NCI-H2171 treated with DMSO at 0.1 percent for 48 hours (cell line): ENCODE measurements at places on chromosomes 5 and 9.
A peak's percentile ranks its signal among the peaks of the same experiment; 100 is the strongest.

GRCh38 chr5:62731022-62731421 is 152.4 kb downstream of the LRRC70 start:
- no peak for DNase-seq

DNA sequence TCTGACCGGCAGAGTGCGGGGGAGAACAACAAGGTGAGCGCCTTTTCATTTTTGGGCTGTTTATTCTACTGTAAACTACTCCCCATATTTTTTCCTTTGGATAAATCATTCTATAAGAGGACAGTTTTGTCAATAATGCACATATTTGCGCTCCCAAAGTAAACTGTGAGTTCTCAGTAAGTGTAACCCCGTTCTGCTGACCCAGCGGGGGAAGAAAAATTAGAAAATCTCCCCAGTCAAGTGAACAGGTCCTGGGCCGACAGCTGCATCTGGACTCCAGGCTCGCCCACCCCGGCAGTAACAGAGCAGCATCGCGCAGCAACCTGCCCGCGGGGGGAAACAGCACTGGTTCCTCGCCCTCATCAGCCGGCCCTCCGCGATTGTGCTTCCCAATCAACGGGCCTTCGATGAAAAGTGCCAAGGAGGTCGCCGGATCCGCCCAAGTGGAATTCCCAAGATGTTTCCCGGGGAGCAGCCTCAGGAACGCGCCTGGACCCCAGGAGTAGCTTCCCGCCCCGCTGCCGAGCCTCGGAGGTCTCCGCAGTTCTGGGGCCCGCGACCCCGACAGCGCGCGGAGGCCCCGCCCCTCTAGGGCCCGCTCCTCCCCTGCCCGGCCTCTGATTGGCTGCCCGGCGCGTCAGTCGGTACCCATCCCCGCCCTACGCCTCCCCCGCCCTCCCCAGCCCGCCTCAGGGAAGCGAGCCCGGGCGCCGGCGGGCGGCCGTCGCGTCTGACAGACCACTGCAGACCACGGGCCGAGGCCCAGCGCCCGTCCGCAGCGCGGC is at the start of gene OTULINL:
Gene OTULINL, plus strand, starts transcription at position 687 of the 785 bp plus-strand sequence. CDS start 103 bp downstream, outside the sequence.
- peak; percentile 86 for DNase-seq

GRCh38 chr5:153792305-153792704 is 246.4 kb downstream of the FAM114A2 start:
- no peak for DNase-seq

GRCh38 chr5:109610581-109610980 is 79.1 kb upstream of the MAN2A1 start:
- no peak for DNase-seq

- DNase-seq, result no peak
Measured at GRCh38 chr9:110278080-110278707, 21.9 kb upstream of the TXN start.

DNA sequence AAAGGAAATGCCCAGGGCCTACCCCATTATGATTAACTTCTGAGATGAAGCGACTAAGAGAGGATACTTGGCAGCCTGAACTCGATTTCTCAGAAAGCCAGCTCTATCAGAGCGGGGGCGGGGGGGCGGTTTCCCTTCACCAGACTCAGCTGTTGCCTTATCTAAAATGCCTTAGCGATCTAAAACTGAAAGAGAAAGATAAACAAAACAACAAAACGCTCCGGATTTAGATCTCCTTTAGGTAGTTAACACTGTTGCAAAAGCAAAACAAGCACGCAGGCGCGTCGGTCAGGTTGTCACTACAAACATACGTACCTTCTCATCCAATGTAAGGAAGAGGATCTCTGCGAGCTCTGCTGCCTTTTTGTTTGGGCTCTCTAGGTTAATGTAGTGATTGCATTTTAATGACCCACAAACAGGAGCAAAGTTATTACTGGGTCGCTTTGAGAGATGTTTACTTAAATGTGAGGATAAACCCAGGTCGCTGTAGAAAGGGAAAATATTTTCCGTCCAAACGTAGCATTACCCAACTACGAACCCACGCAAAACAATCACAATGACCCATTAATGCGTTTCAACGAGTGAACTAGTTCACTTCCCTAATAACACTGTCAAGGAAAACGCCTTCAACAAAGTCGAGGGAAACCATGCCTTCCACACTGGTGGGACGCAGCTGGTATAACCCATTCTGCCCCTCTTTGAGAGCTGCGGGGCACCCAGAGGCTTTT is 982 bp downstream of the EPB41L4A start:
- no peak for DNase-seq

GRCh38 chr5:53035868-53036381 is 46.8 kb downstream of the ITGA2 start:
- DNase-seq, result no peak

DNA sequence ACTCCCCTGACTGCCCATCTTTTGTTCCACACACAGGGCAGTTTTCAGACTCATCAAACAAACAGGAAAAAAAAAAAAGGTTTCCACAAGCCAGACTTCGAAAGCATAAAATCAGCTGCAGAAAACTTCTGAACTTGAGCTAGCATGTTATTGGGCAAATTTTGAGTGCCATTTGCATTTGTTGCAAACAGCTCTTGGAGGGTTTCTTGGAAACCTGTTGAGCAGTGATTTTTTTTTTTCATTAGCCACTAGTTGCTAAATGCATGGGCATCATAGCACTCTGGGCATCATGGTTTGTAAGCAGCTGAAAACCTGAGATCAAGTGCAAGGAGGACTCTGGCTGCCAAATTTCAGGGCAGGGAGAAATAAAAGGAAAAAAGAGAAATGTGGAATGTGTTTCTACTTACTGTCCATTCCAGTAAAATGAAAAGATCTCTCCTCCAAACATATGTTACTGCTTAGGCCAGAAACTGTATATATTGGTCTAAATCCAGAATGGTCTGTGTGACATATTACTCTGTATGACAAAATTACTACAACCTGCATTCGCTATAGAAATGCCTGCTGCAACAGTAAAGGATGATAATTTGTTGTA is 85.2 kb upstream of the SMIM23 start:
- no peak for DNase-seq

- DNase-seq, result no peak
Measured at GRCh38 chr5:149426931-149427330, 47.8 kb upstream of the IL17B start.

- no peak for DNase-seq
Measured at GRCh38 chr5:173664154-173664526, 47.7 kb upstream of the BOD1 start.

GRCh38 chr9:78821126-78821822 is 524.3 kb downstream of the PSAT1 start:
- DNase-seq, result peak; percentile 65

DNA sequence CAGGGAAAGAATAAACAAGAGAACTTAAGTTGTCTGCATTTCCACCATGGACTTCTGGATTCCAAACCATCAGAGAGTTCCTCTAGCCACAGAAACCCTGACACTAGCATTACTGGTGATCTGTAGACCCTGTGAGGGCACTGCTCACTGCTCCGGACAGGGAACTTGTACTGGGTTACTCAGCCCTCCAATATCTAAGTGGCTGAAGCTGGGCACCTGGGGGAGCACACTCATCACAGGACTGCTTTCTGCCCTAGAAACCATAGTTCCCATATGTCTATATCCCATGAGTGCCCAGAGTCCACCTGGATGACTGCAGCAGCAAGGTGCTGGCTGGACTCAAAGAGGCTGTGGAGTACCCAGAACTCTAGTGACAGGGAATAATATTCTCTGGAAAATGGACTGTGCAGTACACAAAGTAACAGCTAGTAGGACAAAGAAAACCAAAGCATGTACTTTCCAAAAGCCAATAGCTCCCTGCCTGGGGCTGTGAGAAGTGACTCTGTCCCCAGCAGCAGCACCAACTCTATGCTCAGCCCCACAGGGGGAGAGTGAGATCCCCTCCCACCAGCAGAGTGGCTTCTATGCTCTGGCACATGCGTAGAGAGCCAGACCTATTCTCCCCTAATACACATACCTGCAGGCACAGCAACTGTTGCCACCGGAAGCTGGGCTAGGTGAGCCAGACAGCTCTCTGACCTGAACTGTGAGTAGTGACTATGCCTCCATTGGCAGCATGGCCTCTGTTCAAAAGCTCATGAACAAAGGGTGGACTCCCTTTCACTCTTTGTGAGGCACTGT is 472.9 kb upstream of the FTMT start:
- DNase-seq, result no peak

DNA sequence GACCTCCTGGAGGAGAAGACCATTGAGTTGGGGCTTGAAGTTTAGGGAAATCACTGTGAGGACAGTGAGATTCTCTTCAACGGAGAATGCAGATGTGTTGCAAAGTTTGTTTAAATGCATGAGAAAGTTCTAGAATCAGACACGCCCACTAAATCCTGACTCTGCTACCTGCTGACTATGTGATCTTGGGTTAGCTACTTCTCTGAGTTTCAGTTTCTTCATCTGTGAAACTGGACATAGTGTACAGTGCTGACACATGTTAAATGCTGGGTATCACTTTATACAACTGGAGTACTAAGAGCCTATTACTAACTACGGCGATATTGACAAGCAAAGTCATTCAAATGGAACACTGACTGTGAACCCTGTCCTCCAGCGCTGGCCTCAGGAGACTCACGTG is 255.5 kb downstream of the HSPA4 start:
- DNase-seq, result no peak

DNA sequence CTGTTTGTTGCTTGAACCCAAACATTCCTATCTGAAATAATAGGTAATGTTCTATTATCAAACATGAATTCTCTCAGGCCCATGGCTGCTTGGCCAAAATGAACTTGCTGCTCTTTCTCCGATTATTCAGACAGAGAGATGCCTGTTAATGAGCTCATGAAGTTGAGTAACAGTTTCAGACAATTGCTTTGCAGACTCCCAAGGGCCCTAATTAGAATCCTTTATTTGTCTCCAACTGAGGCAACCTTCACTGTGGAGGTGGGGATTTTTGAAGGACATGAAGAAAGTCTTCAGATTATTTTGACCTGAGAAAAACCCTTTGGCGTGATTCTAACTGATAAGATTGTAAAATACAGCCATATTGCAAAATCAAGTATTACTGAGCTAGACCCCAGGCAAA is 466.7 kb downstream of the NFIB start:
- no peak for DNase-seq

GRCh38 chr5:101585366-101585765 is 682.3 kb upstream of the ST8SIA4 start:
- no peak for DNase-seq

DNA sequence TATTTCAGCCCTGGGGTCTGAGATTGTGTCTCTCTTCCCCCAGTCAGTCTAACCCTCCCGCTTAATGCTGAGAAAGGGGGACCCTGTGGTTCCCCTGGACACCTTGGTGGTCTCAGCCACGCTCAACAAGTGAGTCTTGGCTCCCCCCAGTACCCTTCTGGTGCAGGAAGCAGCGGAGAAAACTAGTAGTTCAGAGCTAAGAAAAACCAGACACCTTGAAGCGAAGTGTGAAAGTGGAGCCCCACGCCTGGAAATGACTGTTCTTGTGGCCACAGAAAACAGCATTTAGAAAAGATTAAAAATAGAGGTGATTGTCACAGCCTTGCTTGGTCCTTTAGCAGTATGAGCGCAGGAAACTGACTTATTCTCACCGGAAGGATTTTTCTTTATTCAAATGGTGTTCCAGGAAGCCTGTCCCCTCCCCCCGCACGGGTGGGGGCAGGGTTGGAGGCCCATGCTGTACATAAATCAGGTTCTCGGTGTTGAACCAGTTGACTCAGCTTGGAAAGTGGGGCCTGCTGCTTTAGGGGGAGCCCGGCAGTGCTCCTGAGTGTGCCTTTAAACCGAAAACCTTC is 8.1 kb downstream of the ARPC5L start:
- no peak for DNase-seq

GRCh38 chr5:128455841-128456361 is 82.1 kb downstream of the FBN2 start:
- DNase-seq, result peak; percentile 70
